ENCODE measurements at places on chromosomes 4 and X.

GRCh38 chr4:10747186-10747585 is 62.6 kb upstream of the CLNK start:
- DNase-seq: no peak

DNA sequence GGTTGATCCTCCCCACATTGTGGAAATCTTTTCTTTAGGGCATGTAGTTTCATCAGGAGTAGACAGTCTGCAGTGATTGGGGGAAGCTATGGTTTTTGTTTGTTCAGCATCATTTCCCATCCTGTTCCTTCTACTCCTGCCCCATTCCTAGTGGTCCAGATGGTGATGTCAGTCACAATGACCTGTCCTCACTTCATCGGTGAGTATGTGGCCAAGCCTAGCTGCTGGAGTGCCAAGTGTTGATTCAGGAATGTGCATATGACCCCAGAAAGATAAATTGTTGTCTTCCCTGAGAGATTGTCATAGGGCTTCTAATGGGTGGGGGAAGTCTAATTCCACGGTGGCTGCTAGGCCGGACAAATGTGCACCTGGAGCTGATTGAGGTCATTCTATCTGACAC is 130.6 kb upstream of the FAT1 start:
- DNase-seq: no peak

GRCh38 chrX:69257499-69258127 is 92.4 kb upstream of the PJA1 start:
- DNase-seq: no peak

- no peak for DNase-seq
Measured at GRCh38 chr4:17309567-17310268, 202.2 kb downstream of the QDPR start.

DNA sequence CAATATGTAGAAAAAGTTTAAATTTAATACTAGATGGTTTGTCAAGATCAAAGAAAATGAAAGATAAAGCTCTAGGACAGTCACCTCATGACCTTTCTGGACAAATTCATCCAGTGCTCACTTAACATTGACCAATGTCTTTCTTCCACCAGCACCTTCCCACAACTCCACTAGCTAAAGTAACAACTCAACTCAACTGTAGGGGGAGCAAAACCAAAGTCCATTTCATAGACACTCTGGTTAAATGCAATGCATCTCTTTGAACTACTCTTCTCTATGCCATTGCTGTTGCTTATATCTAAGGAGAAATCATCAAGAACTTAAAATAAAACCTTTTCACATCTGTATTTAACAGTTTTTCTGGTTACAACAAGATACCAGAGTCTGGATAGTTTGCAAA is 25.1 kb downstream of the UGT2B4 start:
- no peak for DNase-seq

DNA sequence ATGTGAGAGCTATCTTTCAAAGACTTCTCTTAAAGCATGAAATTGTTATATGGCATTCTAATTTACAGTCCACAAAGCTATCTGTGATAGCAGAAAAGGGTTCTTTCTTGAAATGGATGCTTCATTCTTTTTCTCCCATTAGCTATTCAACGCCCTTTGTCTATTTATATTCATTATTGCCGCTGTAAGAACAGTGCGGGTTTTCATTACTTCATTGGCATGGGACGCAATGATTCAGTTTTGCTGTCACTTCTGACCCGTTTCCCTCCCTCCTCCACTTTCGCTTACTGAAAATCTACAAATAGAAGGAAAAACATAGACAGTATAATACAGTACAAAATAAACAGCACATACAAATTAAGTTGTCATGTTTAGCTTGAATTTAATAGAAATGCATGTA is 394.6 kb downstream of the PCDH7 start:
- no peak for DNase-seq

DNA sequence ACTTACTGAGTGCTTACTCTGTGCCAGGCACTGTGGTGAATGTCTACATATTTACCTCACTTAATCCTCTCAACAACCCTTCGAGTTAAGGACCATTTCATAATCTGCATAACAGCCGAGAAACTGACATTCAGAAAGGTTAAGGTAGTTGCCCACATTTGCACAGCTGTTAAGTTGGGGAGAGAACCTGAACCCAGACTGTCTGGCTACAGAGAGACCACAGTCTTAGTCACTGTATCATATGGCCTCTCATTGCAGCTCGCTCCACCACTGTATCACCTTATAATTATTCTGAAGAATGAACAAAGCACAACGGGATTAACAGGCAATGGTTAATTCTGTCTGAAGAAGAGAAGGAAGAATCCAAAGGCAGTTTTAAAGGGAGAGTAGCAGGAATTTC is 98.5 kb downstream of the ADGRA3 start:
- no peak for DNase-seq

- no peak for DNase-seq
Measured at GRCh38 chrX:10296576-10296975, 139.8 kb downstream of the CLCN4 start.

- DNase-seq: no peak
Measured at GRCh38 chr4:151246742-151247141, 30.2 kb upstream of the PRSS48 start.

GRCh38 chrX:133399411-133399810 is 15.9 kb downstream of the GPC4 start:
- no peak for DNase-seq

- no peak for DNase-seq
Measured at GRCh38 chr4:80004319-80004718, 68.7 kb downstream of the ANTXR2 start.

GRCh38 chr4:21869978-21870745 is 78.4 kb downstream of the KCNIP4 start:
- DNase-seq: no peak

DNA sequence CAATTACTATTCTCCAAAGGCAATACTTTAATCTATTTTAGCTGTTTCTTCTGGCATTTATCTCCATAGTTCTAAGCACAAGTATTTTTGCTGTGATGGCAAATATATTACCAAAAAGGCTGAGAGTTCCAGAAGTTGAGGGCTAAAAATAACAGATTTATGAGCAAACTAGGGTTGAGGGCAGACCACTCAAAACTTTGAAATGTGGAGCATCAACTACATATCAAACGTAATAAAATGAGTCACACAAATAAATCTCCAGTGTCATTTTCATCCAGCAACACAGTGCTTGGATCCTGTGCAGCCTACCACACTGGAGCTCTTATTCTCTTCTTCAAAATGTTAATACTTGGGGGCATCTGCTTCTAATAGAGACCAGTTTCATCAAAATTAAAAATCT is 163.9 kb downstream of the HS3ST1 start:
- no peak for DNase-seq

Measured in SHP77 (cell line).